ENCODE measurements at places on chromosomes 6 and 20.

DNA sequence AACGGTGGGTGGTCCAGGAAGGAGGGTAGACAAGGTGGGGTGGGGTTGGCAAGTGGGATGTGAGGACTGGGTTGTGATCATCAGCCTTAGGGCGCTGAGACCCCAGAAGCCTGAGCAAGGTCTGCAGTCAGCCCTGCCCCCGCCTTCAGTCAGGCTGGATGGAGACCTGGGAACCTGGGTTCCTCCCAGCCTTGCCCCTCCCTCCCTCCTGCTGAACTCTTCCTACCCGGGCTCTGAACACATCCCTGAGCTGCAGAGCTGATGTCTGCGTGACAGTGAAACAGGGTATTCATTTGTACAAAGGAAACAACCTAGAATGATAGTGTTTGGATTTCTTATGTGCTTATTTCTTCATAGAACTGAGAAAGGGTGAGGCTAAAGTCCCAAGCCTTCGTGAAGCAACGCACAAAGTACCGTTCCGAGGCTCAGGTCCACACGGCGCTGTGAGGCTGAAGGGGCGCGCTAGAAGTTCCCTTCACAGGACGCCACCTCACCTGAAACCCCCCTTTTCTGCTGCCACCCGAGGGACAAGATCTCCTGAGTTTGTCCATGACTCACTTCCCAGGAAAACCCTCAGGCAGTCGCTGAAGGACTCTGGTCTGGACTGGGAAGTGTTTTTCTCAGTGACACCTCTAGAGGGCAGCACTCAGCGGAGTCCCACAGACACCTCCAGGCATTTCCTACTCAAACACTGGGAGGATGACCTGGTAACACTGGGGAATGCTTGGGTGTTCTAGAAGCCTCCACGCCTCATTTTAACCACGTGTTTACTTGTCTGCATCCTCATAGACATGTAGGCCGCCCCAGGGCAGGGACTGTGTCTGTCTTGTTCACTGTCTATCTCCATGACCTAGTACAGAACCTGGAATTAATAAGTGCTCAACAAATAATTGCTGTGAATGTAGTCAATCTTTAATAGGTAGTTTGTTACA is 1.2 kb downstream of the GSTA5 start:
- H3K27me3 ChIP-seq: peaks cover 28% of the 10 kb centered on the region
- H3K36me3 ChIP-seq: no peaks in the 10 kb centered on the region
- H3K4me3 ChIP-seq: no peak overlapping the region
- no peak overlapping the region for H3K27ac ChIP-seq
- peak; percentile 52 for DNase-seq

GRCh38 chr20:11808841-11809240 is 108.9 kb upstream of the BTBD3 start:
- H3K36me3 ChIP-seq: no peaks in the 10 kb centered on the region
- H3K27me3 ChIP-seq: peaks cover 2% of the 10 kb centered on the region
- H3K27ac ChIP-seq: no peak overlapping the region
- H3K4me1 ChIP-seq: no peaks in the 10 kb centered on the region
- DNase-seq: no peak

DNA sequence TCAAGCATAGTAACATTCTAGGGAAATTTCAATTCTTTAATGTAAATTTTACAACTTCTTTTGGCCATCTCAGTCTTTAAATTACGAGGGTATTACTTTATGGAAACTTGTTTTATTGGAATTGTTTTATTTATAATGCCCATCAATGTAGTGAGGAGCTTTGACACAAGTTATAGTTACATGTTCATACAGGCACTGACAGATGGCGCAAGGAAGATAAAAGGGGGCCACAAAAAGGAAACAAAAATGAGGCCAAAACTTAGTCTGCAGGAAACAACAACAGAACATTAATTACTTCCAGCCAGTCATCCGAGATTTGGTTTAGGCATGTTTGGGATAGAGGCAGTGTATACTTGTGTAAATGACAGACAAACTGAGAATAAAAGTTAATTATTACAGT is 18.3 kb downstream of the SESN1 start:
- H3K27me3 ChIP-seq: no peaks in the 10 kb centered on the region
- H3K27ac ChIP-seq: no peak overlapping the region

DNA sequence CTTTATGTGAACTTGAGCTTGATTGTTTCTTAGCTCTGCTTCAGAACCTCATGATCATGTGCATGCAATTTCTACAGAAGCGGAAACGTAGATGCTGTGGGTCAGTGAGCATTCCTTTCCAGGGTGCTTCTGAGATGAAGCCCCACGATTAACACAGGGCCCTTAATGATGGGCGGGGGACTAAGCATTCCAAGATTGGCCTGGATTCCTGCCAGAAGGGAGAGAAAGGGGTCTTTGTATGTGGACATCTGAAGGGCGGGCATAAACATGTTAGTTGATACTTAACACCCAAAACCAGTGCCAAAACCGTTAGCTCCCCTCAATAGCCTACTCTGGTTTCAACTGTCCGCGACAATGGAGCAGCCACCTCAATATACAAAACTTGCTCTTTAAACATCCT is 46.9 kb upstream of the POU3F2 start:
- H3K36me3 ChIP-seq: no peaks in the 10 kb centered on the region
- no peak overlapping the region for H3K4me3 ChIP-seq
- H3K27ac ChIP-seq: no peak overlapping the region
- DNase-seq: no peak
- H3K27me3 ChIP-seq: peaks cover 67% of the 10 kb centered on the region
- H3K4me1 ChIP-seq: no peaks in the 10 kb centered on the region

DNA sequence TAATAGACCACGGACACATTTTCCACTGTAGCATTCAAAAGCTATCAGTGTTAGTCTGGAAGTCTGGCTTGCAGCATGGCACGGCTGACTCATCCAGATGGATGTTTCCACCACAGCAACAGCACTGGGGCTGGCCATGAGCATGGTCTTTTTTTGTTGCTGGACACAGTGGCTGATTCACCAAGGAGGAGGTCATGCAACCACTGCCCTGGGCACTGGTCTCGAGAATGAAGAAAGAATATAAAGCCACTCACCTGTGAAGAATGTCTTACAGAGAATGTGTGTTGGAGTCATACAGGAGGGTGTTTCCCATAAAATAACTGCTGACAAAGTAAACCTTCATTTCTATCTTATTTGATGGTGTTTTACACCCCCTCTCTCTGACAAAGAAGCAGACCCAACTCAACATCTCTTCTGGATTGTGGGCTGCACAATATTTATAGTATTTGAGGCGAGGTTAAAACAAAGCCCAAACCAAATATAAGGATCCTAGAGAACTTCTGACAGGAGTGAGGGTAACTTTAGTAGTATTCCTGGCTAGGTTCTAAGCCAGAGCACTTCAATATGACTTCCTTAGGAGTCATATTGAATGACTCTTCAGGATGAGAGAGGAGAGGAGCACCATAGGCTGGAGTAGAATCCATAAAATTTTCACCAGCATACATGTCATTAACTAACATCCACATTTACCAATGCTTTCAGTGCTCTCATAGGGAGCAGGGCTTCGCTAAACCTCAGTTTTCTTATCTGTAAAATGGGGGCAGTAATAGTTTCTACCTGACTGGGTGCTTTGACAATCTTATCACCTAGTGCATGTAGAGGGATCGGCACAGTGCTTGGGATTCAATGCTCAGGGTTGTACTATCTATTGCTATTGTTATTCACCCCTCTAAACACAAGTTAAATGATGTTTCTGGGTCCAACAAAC is 121.4 kb downstream of the KIF13A start:
- H3K36me3 ChIP-seq: no peaks in the 10 kb centered on the region
- DNase-seq: no peak
- H3K4me3 ChIP-seq: no peak overlapping the region

- no peaks in the 10 kb centered on the region for H3K36me3 ChIP-seq
- H3K4me3 ChIP-seq: no peak overlapping the region
- DNase-seq: no peak
Observed at GRCh38 chr20:11895861-11896387, 21.8 kb upstream of the BTBD3 start.

- no peaks in the 10 kb centered on the region for H3K4me1 ChIP-seq
- no peaks in the 10 kb centered on the region for H3K36me3 ChIP-seq
- peaks cover 15% of the 10 kb centered on the region for H3K27me3 ChIP-seq
- no peak overlapping the region for H3K4me3 ChIP-seq
Observed at GRCh38 chr6:169246445-169246844, 7.2 kb downstream of the THBS2 start.

DNA sequence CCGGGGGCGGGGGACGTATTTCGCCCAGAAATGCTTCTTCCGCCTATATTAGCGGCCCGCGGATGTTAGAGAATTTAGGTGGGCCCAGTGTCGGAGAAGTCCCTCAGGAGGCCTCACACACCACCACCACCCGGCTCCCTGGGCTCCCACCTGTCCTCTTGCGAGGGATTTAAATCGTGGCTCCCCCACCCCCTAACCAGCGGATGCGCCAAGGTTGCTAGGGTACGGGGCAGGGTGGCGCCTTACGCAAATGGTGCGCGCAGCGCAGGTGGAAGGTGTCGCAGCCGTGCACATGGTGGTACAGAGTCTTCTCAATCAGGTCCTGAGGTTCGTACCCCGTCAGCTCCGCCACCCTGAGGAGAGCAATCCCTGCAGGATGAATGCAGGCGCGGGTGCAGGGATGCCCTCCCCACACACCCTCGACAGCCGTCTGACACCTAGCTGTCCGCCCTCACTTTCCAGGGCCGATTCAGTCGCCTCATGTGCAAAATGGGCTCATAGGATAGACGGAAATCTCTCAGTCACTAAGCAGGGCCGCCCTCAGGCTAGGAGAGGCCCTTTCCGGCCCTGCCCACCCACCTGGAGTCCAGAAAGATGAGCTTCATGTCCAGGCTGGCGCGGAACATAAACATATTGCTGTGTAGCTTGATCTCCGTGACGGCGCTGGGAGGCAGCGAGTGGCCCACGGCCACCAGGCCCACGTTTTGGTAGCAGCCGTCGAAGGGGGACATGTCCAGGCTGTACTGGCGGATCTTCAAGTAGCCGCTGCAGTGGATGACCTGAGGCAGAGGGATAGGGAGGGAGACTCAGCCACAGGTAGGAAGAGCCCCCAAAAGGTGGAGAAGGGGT is 16.6 kb downstream of the SIM1 start:
- H3K36me3 ChIP-seq: peaks cover 9% of the 10 kb centered on the region
- H3K4me3 ChIP-seq: no peak overlapping the region
- H3K27me3 ChIP-seq: peaks cover 55% of the 10 kb centered on the region
- DNase-seq: no peak
- no peak overlapping the region for H3K27ac ChIP-seq

DNA sequence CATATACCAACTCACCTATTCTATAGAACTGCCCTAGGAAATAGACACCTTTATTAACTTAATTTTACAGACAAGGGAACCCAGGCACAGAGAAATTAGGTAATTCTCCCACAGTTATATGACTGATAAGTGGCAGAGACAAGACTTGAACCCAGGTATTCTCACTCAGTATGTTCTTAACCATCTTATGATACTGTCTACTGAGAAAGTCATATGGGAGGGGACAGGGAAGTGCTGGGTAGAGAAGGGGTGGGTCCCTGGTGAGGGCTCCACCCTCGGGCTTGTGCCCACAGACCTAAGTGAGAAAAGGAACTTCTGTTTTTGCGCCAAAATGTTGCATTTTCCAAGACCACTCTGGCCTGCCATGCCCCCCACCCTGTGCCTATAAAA is 123.5 kb downstream of the RNF144B start:
- no peaks in the 10 kb centered on the region for H3K27me3 ChIP-seq
- H3K27ac ChIP-seq: no peak overlapping the region
- no peak overlapping the region for H3K4me3 ChIP-seq

DNA sequence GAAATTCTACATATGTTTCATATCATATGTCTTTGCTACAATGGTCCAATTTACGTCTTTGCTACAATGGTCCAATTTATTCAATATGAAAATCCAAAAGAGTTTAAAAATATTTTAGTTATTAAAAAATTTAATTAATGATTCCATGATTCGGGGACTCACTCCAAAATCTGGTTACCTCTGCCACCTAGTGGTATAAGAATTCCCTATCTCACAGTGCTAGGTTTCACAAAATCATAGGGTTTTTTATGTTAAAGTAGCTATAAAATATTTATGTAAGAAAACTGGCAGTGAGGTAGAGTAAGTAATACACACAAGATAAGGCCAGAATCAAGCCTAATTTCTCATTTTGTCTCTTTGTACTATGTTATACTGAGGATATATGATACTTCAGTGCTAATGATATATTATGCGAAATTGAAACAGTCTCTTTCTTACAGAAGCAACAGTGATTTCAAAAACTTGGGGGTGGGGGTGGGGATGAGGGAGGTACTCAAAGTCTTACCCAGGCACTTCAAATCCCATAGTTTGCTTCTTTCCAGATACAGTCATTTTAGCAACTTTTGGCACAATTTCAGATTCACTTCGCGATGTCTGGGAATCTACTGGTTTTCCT is 52.3 kb downstream of the HBS1L start:
- DNase-seq: no peak
- peaks cover 11% of the 10 kb centered on the region for H3K4me1 ChIP-seq
- peaks cover 11% of the 10 kb centered on the region for H3K36me3 ChIP-seq
- H3K27ac ChIP-seq: no peak overlapping the region
